ENCODE measurements at places on chromosomes 7 and 10.

GRCh38 chr7:11831156-11831735 lies 752 bp downstream of the THSD7A start:
- no peak for DNase-seq

DNA sequence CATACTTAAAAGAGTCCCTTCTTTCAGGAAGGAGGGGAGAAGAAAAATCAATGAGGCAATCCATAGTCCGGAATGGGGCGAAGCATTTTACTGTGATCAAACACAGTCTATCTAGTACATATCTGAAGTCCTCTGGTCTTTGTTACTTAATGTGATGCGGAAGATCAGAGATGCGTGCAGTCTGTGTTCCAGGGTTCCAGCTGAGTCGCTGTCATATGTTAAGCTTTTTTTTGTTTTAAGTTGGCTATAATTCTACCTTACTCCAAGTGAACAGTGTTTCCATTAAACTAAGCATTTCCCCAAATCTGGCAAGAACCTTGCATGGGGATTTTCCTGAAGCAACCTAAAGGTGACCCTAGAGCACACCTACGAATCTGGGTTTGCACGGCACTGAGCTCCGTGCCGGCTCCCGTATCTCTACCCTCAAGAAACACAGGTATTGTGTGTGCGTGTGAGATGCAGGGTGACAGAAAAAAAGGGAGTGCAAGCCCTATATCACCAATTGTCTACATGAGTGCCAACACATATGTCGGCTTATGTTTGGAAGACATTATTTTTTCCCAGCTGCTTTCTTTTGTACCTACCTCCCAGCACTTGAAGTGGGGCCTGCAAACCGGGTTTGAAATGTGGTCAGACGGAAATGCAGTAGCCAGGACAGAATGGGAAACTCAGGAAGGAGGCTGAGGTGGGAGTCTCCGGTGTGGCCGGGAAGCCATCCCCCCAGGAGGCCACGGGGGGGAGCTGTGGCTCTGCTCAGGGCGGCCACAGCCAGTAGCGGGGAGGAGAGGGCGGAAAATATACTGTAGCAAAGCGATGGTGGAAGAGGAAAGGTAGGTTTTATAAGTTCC lies 435.8 kb upstream of the MGMT start:
- DNase-seq = no peak

DNA sequence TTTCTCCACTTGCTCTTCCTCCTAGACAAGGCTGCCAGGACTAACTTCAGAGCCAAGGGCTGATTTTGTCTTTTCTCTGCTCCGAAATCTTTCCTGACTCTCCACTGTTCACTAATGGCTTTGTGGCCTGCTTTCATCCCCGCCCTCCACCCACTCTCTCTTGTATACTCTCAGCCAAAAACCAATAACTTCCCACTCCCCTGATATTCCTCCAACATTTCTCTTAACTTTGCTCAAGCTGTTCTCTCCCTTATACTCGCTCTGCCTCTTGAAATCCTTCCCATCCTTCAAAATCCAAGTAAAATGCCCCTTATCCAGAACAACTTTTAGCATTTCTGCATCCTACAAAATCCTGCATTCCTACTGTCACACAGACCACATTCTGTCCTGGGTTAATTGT lies 214.8 kb downstream of the PHTF2 start:
- no peak for DNase-seq

DNA sequence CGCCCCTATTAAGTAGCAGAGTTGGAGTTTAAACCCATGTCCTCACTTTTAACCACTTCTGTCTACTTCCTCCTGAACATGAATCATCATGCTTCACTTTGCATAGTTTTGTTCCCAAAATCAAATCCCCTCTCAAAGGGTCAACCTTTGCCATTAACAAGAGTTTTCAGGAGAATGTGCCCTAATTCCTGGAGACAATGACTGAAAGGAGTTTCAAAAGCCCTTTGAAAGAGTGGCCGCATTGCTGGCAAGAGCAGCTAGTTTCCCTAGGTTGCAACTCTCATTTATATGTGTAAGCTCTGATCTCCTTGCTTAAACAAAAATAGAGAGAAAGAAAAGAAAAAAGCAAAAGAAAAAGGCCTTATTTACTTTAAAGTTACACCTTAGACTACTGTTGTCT lies 9.2 kb downstream of the LGI1 start:
- DNase-seq = no peak

GRCh38 chr10:1240341-1240775 lies 184.2 kb downstream of the WDR37 start:
- DNase-seq = no peak

- no peak for DNase-seq
These were observed 91.3 kb downstream of the DGKI start for GRCh38 chr7:137755427-137755826.

DNA sequence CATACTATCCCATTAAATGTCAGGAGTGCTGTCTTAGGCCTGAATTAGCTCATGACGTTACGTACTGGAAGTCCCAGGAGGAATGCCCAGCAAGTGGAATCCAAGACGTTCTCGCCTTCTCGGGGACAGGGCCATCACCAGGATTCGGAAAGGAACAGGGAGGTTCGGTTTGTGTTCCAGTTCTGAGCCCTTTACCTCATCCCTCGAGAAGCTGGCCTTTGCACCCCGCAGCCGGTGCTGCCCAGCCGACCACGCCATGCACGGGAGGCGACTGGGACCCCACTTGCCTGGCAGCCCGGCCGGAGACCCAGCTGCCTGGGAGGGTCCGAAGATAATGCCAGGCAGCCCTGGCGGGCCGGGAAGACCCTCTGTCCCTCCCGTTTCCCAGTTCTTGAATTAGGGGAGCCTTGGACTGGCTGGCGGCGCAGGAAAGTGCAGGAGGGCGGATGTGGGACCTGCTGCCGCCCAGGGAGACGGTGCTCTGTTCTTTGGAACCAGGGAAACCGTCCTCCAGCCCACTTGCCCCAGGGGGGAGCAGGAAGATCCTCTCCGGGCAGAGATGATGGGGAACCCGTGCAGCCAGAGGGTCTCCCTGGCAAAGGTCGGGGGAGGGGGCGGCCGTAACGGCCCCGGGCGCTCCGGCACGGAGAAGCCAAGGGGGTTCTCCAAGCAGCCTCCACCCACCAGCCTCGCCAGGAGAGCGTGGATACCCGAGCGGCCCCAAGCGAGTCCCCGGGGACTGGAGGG lies 671 bp upstream of the CHST3 start:
- DNase-seq = no peak

All from GM12864 (cell line).